IMR-90 (cell line): ENCODE measurements at places on chromosomes 4 and X.

DNA sequence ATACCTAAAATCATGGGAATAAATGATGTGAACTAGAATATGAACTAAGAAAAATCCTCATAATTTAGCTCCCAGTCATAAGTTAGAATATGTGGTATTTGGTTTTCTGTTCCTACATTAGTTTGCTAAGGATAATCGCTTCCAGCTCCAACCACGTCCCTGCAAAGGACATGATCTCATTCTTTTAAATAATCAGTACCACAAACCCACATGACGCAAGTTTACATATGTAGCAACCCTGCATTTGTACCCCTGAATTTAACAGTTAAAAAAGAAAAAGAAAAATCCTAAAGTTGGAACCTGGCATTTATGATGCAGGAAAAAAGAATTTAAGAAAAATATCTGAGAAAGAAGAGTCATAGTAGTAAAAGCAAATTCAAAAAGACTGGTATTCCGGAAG is 13.3 kb downstream of the UBA6 start:
- H3K27me3 ChIP-seq, result no peaks in the 10 kb centered on the region
- no peak overlapping the region for H3K4me3 ChIP-seq
- peaks cover 7% of the 10 kb centered on the region for H3K36me3 ChIP-seq

GRCh38 chr4:156173486-156173885 is 219.8 kb upstream of the CTSO start:
- DNase-seq, result no peak
- H3K4me1 ChIP-seq, result peaks cover 5% of the 10 kb centered on the region
- H3K27me3 ChIP-seq, result no peaks in the 10 kb centered on the region
- no peak overlapping the region for H3K4me3 ChIP-seq
- no peak overlapping the region for H3K27ac ChIP-seq

GRCh38 chr4:135184715-135185114 is 983.1 kb upstream of the PABPC4L start:
- H3K27me3 ChIP-seq, result no peaks in the 10 kb centered on the region
- no peaks in the 10 kb centered on the region for H3K36me3 ChIP-seq
- H3K4me3 ChIP-seq, result no peak overlapping the region
- no peak overlapping the region for H3K27ac ChIP-seq

GRCh38 chr4:122806981-122807679 is 19.5 kb upstream of the FGF2 start:
- H3K4me1 ChIP-seq, result peaks cover 3% of the 10 kb centered on the region
- no peaks in the 10 kb centered on the region for H3K36me3 ChIP-seq
- no peaks in the 10 kb centered on the region for H3K27me3 ChIP-seq
- H3K27ac ChIP-seq, result no peak overlapping the region
- DNase-seq, result peak; percentile 65
- H3K4me3 ChIP-seq, result no peak overlapping the region

DNA sequence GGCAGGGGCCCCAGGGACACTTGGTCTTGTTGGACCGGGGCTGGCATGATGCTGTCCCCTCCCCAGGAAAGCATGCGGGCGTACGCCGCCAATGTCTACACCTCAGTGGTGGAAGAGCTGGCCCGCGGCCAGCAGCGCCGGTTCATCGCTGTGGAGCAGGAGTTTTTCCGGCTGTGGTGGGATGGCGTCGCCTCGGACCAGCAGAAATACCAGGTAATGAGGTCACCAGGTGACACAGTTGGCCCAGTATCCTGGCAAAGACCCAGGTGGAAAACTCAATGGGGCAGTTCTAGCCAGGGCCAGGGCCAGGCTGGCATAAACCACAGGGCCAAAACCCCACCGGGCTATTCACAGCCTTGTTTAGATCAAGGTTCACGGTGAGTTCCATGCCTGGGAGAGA is 1.5 kb downstream of the MAN2B2 start:
- H3K4me3 ChIP-seq, result no peak overlapping the region
- DNase-seq, result no peak
- no peak overlapping the region for H3K27ac ChIP-seq
- peaks cover 8% of the 10 kb centered on the region; the same call in 1 of the 2 replicates for H3K4me1 ChIP-seq
- H3K27me3 ChIP-seq, result peaks cover 9% of the 10 kb centered on the region

DNA sequence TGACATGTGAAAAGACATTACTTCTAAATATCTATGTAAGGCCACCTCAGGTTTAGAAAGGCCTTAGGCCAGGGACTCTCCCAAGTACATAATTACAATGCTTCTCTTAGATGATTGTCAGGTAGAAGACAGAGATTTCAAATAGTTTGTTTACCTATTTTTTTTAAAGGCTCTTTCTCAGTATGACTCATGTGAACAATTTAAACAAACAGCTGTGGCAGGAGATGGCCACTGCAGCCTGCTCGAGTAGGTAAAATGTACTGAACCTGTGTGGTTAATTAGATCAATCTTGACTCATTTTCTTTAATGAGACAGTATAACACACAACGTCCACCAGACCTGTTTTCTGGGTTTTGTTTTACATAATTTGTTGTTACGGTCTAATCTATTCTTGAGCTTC is 50.2 kb downstream of the LEF1 start:
- no peaks in the 10 kb centered on the region; the same call in 1 of the 2 replicates for H3K4me1 ChIP-seq
- no peaks in the 10 kb centered on the region for H3K27me3 ChIP-seq
- no peaks in the 10 kb centered on the region for H3K36me3 ChIP-seq
- no peak for DNase-seq
- no peak overlapping the region for H3K4me3 ChIP-seq
